Skin of body (tissue), 3 donors: ENCODE measurements at places on chromosomes 2 and 18. TPM values are rescaled to one million over a fixed set of nuclear protein-coding genes. Genes with fewer than 3 reads are reported as not detected.
A peak's percentile ranks its signal among the peaks of the same experiment; 100 is the strongest.

The C1QL2 gene
- total RNA-seq = 0.10 TPM

DNA sequence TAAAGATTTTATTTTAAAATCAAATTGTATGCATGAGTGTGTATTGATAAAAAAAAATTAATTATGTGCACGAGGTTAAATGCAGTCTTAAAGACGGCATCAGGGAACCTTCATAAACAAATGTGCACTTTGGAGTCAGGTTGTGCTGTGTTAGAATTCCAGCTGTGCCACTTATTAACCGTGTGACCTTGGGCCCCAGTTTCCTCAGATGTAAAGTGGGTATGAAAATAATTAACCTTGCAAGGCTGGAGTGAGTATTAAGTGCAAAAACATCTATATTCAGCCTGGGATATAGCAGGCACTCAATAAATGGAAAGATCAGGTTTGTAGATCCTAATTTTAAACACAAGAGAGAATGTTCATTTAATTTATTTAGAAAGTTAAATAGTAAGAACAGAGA is 14.5 kb upstream of the MYCN start:
- no peak for DNase-seq

GRCh38 chr2:201246280-201246679 is 14.1 kb upstream of the CASP8 start:
- no peak for DNase-seq

GRCh38 chr18:54173980-54174630 is 50.4 kb downstream of the MBD2 start:
- DNase-seq = no peak

GRCh38 chr18:43013486-43013885 is 102.0 kb downstream of the RIT2 start:
- DNase-seq = peak; percentile 26
